ENCODE measurements at places on chromosomes 16 and 17. TPM values are rescaled to one million over a fixed set of nuclear protein-coding genes. Genes with fewer than 3 reads are reported as not detected.
A peak's percentile ranks its signal among the peaks of the same experiment; 100 is the strongest.

DNA sequence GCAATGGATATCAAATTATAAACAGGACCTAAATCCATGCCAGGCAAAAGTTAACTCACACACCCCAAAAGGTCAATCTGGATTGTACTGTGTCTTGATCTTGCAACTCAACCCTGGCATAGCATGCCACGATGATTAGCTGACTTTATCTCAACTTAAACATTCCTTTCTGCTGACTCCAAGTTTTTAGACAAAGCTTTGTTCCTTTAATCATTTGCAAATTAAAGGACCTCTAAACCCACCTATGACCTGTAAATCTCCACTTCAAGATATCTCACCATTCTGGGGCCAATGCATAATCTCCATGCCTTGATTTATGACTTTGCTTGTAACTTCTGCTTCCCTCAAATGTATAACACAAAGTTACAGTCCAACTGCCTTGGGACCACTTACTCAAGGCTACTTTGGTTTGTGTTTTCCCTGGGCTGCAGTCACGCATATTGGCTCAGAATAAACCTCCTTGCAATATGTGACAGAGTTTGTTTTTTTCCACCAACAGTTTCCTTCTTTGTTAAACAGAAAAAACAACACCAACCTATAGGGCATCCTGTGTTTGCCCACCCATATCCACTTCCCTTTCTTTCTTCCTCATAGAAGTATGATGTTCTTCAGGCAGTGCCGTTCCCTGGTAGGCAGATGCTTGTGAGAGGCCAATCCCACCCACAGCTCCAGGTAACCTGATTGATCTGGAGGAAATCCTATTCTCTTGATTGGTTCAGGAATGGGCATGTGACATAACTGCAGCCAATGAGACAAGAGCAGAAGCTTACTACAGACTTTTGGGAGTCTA lies 390.6 kb upstream of the ERCC4 start:
- no peak for DNase-seq

DNA sequence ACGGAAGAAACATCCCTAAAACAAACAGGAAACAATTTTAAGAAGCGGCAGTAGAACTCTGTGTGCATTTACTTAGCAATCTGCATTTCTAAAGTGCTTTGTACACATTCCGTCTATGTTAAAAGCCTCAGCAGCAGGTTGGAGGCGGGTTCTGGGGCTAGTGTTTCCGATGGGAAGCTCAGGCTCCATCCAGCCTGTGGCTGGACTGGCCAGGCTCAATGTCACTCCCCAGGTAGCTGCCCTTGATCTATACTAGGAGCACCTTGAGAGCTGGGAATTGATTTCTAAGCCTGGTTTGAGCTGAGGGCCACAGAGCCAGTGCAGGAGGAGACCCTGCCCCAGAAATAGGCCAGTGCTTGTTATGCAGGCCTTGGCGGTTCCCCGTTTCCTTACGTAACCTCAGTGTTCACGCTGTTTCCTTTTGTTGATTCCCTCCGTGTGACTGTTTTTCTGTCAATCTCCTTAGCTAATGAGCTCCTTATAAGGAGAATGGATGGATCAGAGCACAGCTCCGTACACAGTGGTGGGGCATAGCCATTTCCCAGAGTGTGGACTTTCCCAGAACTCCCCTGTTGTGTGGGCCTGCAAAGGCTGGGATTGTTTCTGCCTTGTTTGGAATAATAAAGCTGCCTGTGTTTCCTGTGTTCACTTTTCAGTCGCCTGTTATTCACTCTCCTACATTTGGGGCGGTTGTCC lies 21.4 kb downstream of the ADORA2B start:
- DNase-seq, result no peak

- peak; percentile 64 for DNase-seq
Measured at GRCh38 chr17:32659419-32659842, 172.6 kb downstream of the CDK5R1 start.

DNA sequence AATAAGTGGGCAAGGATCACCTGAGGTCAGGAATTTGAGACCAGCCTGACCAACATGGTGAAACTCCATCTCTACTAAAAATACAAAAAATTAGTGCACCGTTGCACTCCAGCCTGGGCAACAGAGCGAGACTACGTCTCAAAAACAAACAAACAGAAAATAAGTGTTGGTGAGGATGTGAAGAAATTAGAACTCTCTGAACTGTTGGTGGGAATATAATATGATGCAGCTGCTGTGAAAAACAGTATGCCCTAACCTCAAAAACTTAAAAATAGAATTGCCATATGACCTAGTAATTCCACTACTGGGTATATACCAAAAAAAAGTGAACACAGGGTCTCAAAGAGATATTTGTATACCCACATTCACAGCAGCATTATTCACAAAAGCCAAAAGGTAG lies 26.1 kb downstream of the GLG1 start:
- no peak for DNase-seq

- no peak for DNase-seq
Measured at GRCh38 chr17:68599091-68599490, 2.1 kb downstream of the FAM20A start.

- DNase-seq, result no peak
Measured at GRCh38 chr17:35287286-35287811, 44.5 kb downstream of the SLFN5 start.

GRCh38 chr17:81905424-81905875 lies 3.4 kb downstream of the NPB start:
- no peak for DNase-seq

DNA sequence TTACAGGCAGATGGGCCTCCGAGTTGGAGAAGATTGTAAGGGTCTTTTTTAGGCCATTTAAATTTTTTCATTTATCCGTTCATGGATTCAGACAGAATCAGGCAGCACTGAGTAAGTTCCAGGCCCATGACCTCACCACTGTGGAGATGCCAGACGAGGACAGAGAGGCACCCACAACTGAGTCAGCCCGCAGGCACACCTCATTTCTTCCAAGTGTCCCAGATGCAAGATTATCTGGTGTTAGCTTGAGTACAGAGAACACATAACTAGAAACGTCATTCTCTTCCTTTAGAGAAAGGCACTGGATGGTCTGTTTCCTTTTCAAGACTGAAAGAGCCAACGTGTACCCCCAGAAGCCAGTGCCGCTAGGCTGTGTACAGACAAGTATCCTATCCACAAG lies 16.9 kb downstream of the CLEC16A start:
- no peak for DNase-seq

DNA sequence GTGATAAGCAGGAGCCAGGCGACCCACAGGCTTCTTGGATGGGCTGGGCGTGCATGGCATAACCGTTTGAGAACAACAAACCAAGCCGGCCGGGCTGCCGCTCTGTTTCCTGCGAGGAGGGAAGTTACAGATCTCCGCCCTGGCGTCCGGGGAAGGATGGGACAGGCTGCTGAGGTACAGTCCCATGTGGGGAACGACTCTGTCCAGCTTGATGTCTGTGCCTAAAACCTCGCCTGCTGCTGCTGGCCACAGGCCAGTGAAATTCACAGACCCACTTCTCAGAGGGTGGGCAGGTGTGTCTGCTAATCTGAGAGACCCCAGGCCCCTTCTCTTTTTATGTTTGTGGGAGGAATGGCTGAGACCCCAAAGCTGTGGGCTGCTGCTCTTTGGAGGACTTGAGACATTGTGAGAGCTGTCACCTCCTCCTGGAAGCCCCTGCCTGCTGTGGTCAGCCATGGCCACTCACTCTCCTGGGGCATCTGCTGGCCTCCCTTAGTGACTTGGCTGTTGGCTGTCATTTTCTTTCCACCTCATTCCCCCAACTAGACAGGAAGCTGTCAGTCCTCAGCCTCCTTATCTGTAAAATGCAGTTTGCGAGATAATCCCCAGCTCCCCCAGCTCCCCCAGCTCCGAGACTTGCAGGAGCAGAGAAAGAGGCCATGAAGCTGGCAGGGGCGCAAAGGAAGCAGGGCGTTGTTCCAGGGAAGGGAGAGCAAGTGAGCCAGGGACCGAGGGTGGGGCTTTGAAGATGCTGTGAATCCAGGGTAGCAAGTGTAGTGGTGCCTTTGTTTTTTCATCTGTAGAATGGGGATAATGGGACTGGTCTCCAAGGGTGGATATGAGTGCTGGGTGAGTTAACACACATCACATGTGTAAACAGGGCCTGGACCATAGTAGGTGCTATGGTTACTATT lies 51.0 kb downstream of the CMIP start:
- peak; percentile 62 for DNase-seq

DNA sequence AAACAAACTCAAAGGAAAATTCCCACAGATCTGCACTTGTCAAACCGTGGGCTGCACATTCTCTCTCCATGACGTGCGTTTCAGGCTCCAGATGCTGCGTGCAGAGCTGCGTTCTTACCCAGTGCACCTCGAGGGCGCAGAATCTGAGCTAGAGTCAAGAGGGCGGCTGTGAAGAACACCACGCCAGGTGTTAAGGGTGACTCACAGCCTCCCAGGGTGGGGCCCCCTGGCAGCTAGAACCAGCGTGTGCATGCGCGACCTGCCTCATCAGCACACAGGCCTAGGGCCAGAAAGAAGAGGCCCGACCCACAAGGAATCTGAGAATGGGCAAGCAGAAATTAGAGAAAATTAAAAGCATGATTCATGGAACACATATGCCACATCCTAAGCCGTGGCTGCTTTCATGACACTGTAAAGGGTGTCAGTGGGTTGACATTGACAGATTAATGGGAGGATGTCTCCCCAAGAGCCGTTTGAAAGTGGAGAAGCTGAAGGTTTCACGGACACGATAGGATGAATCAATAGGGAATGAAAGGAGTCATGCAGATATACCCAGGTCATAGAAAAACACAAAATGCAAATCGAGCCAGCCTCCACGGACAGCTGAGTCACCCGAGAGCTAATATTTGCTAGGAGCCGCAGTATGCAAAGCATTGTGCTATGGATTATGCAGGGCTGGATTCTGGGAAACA lies 29.0 kb downstream of the MARCHF10 start:
- no peak for DNase-seq

- DNase-seq, result no peak
Measured at GRCh38 chr16:381012-381788, 578 bp downstream of the PGAP6 start.

- no peak for DNase-seq
Measured at GRCh38 chr16:4544473-4544872, 5.9 kb upstream of the CDIP1 start.

GRCh38 chr17:47732399-47733046 lies 513 bp upstream of the TBX21 start:
- no peak for DNase-seq

DNA sequence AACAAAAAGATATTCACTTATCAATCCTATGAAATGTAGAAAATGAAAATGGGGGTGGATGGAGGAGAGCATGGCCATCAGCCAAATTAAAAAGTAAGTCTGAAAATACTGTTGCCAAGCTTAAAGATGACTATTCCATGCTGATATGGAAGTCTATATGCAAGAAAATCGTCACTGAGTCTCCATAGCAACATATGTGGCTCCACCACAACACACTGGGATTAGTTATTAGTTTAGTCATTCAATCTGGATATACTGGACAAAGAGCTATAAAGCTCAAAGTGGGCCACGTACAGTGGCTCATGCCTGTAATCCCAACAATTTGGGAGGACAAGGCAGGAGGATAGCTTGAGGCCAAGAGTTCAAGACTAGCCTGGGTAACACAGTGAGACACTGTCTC lies 24.7 kb upstream of the PSMD7 start:
- no peak for DNase-seq

GRCh38 chr16:66489818-66490217 lies 60.1 kb downstream of the TK2 start:
- DNase-seq, result no peak

DNA sequence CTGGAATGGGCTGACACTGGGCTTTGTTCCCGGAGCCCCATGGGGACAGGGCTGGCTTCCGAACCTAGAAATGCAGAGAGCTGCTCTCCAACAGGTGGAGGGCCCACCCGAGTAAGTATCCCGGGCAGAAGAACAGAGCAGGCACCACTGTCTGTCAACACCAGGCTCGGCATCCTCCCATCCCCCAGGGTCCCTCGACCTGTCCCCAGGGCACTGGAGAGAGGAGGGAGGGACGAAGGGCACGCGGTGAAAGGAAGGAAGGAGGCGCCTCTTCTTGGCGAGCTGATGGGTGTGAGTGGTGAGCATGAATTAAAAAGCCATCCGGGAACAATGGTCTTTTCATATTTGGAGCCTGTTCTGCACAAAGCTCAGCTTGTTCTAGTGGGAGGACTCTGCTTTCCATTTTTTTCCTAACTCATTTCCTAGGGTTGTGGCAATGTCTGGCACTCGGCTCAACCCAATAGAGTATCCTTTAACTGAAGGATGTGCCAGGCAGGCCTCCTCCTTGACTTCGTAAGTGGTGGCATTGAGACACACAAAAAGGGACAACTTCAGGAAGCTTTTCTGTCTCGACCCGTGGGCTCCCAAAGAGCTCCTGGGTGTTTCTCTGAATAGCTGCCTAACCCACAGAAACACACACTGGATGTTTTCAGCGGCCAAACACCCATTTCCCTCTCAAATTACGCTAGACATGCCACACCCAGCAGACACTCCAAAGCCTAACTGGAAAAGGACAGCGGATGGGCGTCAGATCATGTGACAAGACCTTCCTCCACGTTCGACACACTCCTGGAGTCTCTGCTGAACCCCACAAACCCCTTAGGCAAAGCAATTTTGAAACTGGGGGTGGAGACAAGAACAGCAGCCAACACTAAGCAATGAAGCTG lies 47.7 kb downstream of the ZFHX3 start:
- peak; percentile 43 for DNase-seq

GRCh38 chr16:29321585-29321984 lies 84.9 kb downstream of the NPIPB11 start:
- no peak for DNase-seq

DNA sequence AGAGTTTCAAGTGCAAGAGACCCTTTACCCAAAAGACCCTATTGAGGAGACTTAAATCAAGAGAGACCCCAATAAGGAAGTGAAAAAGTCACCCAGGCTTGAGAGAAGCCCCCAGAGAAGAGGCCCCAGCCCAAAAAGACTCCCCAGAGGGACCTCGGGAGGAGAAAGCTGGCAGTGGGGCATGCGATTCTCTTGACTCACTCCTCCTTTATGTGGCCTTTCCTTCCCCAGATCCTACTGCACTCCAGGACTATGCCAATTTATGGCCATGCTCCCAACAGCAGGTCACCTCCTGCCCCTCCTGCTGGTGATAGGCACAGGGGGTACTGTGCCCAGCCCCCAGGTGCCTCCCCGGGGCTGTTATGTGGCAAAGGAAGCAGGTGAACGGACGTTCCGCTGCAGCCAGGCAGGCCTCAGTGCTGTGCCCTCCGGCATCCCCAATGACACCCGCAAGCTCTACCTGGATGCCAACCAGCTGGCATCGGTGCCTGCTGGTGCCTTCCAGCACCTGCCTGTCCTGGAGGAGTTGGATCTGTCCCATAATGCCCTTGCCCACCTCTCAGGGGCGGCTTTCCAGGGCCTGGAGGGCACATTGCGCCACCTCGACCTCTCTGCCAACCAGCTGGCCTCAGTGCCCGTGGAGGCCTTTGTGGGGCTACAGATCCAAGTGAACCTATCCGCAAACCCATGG lies 16.3 kb downstream of the LRRC3C start:
- DNase-seq, result no peak

- DNase-seq, result no peak
Measured at GRCh38 chr16:77899416-77899815, 111.1 kb downstream of the VAT1L start.

The SHISA6 gene
- polyA plus RNA-seq, result 0.22 TPM

The GRAPL gene
- 0.94 TPM for polyA plus RNA-seq

The TPSAB1 gene
- polyA plus RNA-seq, result 5.8 TPM

The MRPL10 gene
- polyA plus RNA-seq, result 63.6 TPM

The C16orf92 gene
- polyA plus RNA-seq, result not detected

The MMP2 gene
- polyA plus RNA-seq, result 36.1 TPM

The KCNJ12 gene
- 2.8 TPM for polyA plus RNA-seq

The MILR1 gene
- polyA plus RNA-seq, result 1.5 TPM

The NPW gene
- polyA plus RNA-seq, result not detected

The CACNG5 gene
- polyA plus RNA-seq, result not detected

Measured in heart right ventricle (tissue), 16 donors.